ENCODE measurements at places on chromosomes 6 and 20. TPM values are rescaled to one million over a fixed set of nuclear protein-coding genes. Genes with fewer than 3 reads are reported as not detected.

- no peak for ATAC-seq
Observed at GRCh38 chr6:53333439-53334408, 15.0 kb downstream of the ELOVL5 start.

DNA sequence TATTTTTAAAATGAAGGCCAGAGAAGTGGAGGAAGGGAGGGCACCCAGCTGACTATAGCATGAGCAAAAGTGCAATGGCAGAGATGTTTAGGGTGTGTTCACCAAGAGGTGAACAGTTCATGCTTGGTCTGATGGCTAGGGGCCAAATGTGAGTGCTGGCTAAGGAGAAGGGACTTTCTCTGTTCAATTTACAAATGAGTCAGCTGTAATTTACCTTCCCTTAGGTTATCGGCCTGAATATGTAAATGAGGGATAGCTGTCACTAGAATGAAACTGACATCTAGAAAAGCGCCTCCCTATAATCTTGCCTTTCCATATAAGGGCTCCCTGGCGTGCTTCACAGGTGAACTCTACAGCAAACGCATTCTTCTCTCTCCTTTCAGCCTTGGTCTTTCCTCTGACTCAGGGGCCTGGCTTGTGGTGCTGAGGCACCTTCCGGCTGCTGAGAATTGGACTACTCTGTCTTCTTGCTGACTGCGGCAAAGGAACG, 114.7 kb upstream of the BACH2 start:
- ATAC-seq = peak; percentile 97

NTSR1 gene
- total RNA-seq = not detected

ABHD16B gene
- not detected for total RNA-seq

SLC22A23 gene
- total RNA-seq = 36.3 TPM

DNA sequence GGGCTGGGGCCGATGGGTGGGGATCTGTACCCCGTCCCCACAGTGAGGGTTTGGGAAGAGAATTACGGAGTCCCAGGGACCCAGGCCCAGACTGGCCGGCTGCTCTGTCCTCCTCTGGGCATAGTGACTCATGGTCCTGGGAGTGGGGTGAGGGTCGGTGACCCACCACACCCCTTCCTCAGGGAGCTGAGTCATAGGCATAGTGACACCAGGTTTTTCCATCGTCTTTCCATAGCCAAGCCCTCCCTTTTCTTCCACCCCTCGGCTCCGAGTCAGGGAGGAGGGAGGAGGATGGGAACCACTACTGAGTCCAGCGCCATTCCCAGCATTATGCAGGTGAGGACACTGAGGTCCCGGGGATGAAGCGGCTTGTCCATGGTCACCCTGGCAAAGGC, 8.9 kb downstream of the CYP21A2 start:
- peak; percentile 37 for ATAC-seq

DNA sequence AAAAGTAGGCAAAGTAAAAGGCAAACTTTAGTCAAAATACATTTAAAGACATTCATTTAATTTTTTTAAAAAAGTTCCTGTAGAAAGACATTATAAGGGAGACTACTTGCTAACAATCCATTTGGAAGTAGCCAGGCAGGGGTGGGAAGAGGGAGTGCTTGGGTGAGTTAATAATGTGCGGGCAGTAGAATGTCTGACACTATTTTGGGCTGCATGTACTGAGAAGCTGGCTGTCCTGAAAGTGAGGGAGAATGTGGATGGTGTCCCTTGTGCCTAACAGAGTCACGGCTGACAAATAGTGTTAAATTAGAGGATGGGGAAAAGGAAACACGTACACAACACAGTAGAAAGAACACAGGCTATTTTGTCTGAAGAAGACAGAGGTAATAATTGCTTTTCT, 142.5 kb downstream of the LCA5 start:
- ATAC-seq = no peak

- ATAC-seq = peak; percentile 31
Observed at GRCh38 chr20:33372993-33373441, 28.3 kb downstream of the CDK5RAP1 start.

DNA sequence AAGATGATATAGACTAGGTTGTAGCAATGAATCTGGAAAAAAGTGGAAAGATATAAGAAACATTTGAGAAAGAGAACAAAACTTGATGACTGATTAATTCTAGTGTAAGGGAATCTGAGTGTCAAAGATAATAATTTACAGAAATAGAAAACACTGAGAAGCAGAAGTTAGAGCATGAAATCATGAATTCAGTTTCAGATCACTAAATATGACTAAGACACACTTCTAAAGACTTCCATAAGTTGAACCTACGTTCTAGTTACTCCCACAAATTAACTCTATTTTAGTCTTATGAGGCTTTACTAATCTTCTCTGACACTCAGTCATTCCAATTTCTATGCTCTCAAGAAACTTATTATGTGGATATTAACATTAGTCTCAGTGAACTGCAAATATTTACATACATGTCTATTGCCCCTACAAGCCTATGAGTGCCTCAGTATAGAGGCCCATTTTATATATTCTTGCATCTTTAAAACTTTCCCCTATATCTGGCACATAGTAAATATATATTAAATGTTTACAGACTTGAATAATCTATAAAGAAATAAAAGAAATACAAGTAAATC, 30.4 kb downstream of the IBTK start:
- no peak for ATAC-seq

GRCh38 chr6:2028457-2029038, 216.9 kb downstream of the GMDS start:
- ATAC-seq = peak; percentile 28

JAG1 gene
- total RNA-seq = 118 TPM

DNA sequence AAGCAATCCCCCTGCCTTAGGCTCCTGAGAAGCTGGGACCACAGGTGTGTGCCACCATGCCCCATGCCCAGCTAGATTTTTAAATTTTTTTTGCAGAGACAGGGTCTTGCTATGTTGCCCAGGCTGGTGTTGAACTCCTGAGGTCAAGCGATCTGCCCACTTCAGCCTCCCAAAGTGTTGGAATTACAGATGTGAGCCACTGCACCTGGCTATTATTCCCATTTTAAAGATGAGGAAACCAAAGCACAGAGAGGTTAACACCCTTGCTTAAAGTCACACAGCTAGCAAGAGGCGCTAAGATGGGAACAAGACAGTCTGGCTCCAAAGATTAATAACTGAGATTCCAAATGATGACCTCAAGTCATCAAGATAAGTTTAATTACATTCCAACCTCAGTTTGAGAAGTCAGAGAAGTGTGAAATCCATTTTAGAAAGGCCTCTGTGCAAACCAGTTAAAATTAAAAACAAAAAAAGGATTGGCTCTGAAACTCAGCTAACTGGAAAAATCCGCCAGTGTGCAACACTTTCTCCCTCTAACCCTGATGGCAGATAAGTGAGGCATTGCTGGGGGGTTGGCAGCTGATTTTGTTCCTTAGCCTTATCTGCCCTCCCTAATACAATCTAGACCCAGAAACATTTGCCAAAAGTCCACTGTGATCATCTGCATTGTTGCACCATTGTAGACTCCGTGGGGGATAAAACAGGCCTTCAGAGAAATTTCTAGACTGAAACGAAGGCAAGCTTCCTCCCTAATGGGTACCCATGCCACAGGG, 55.5 kb downstream of the CPNE5 start:
- no peak for ATAC-seq

KHDC1L gene
- 0.32 TPM for total RNA-seq

DNA sequence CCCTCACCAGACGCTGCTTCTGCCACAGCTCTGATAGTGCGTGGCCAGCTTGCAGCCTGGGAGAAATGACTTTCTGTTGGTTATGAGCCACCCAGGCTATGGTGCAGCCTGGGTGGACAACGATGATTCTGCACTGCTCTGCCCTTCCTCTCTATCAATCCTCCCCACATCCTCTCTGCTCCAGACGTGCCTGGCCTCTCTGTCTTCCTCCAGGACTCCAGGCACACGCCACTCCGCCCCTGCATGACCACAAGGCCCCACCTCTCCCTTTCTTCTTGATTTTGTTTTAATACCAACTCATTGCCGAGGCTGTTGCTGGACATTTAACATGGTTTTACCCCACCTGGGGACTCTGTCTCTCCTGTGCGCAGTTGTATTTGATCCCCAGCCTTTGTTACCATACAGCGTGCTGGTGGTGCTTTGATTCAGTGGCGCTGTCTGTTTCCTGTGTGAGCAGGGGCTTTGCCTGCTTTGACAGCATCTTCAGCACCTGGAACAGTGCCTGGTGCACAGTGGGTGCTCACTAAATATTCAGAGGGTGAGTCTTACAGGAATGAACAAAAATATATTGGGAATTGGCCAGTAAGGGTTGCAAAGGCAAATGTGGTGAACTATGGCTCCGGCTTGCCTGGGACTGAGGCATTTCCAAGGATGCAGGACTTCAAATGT, 280.9 kb downstream of the CDH26 start:
- no peak for ATAC-seq

SPATS1 gene
- not detected for total RNA-seq

SLC44A4 gene
- total RNA-seq = 2.9 TPM

PDYN gene
- not detected for total RNA-seq

FAM217A gene
- not detected for total RNA-seq

ZHX3 gene
- total RNA-seq = 21.1 TPM

DNA sequence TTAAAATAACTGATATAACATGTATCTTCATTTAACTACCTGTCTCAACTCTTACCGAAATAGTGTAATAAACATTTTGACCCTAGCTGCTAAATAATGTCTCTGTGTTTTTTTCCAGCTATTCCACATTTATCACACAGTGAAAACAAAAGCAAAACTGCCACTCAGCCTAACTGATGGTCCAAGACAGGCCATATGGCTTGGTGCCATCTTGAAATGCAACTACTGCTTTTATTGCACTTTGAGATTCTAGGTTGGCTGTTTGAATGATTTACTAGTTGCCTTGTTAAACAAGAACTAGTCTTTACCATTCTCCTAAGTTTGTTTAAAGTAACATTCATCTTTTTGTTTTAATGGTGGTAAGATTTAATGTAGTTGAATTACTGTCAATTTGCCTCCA, 739.8 kb downstream of the TFAP2A start:
- ATAC-seq = no peak

GRCh38 chr6:47380251-47380650, 70.5 kb upstream of the TNFRSF21 start:
- no peak for ATAC-seq

NEDD9 gene
- 4.1 TPM for total RNA-seq

PROKR2 gene
- not detected for total RNA-seq

GRCh38 chr6:996271-996852, 303.4 kb upstream of the EXOC2 start:
- no peak for ATAC-seq

TNF gene
- 0.24 TPM for total RNA-seq

NMBR gene
- total RNA-seq = not detected

DNA sequence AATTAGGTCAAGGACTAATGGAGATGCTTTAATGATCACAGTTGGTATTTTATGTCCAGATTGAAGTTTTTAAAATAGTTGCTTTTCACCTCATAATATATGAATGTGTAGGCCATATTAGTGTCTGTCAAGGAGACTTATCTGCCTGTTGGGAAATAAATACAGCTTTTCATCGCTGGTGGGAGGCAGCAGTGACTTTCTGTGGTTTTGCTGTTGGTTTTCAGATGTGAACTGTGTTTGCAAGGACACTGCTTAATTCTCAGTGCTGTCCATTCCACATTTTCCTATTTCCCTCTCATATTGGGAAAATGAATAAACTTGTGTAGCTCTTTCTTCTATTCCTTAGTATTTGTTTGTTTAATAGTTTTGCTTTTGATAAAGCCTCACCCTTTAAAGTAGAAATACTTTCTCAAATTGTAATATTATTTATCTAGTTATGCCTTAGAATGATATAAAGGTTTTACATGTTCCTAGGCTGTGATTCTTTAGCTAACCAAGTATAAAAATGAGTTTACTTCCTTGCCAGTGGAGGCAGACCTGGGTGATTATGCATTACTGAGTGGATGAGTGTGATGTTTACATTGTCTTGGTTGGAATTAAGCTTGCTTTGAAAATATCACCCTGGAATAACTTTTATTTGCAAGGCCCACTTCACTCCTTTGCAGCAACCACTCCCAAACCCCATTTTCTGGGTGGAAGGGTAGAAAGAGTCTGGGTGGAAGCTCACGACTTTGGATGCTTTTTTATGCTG, 3.3 kb downstream of the PLCB4 start:
- ATAC-seq = no peak

- ATAC-seq = peak; percentile 86
Observed at GRCh38 chr6:161921602-161922395, 647.9 kb upstream of the AGPAT4 start.

GRCh38 chr6:54191461-54191860, 80.2 kb downstream of the MLIP start:
- ATAC-seq = no peak

DNA sequence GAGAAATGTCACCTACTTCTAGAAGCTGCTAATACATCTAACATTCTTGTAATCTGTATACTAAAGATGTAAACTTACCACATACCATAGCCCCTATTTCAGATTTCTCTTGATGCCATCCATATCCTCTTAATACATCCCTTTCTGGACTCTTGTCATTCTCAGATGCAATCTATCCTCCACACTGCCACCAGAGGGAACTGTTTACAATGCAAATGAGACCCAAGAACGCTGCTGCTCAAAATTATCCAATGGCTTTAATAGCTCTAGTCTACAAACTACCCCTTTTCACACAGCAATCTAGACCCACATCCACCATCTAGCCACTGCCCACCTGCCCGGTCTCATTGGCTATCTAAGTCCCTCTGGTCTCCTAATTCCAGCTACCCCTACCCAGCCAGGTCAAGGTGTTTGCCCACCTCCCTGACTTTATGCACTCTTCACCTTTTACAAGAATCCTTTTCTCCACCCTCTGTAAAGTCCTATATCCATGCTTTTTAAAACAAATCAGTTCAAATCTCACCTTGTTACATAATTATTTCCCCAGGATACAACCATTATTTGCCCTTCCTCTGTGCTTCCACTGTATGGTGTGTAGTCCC, 14.8 kb downstream of the FAXC start:
- peak; percentile 75 for ATAC-seq

GRCh38 chr20:62743777-62744317, 35.2 kb downstream of the NTSR1 start:
- no peak for ATAC-seq
